ENCODE measurements at places on chromosomes 13 and 19.

GRCh38 chr13:102183509-102184182, 218.2 kb downstream of the FGF14 start:
- no peak for DNase-seq

DNA sequence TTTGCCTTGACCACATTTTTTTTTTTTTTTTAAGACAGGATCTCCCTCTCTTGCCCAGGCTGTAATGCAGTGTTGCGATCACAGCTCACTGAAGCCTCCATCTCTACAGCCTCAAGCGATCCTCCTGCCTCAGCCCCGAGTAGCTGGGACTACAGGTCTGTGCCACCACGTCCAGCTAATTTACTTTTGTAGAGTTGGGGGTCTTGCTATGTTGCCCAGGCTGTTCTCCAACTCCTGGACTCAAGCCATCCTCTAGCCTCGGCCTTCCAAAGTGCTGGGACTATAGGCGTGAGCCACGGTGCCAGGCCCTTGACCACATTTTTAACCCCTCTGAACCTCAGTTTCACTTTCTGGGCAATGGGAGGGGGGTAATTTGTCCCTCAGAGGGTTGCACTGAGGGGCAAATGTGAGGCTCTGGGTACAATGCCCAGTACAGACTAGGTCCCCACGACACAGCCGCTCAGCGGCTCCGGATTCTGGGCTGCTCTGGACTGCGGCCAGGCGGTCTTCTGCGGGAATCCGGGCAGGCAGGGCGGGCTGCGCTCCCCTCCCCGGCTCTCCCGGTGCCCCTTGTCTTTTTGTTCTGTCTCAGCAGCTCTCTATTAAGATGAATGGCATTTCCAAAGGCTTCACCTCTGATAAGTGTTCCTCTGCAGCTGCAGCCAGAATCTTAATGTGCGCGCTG, 3.8 kb upstream of the ALOX5AP start:
- no peak for DNase-seq

- no peak for DNase-seq
Measured at GRCh38 chr13:25415241-25415640, 43.5 kb downstream of the ATP8A2 start.

DNA sequence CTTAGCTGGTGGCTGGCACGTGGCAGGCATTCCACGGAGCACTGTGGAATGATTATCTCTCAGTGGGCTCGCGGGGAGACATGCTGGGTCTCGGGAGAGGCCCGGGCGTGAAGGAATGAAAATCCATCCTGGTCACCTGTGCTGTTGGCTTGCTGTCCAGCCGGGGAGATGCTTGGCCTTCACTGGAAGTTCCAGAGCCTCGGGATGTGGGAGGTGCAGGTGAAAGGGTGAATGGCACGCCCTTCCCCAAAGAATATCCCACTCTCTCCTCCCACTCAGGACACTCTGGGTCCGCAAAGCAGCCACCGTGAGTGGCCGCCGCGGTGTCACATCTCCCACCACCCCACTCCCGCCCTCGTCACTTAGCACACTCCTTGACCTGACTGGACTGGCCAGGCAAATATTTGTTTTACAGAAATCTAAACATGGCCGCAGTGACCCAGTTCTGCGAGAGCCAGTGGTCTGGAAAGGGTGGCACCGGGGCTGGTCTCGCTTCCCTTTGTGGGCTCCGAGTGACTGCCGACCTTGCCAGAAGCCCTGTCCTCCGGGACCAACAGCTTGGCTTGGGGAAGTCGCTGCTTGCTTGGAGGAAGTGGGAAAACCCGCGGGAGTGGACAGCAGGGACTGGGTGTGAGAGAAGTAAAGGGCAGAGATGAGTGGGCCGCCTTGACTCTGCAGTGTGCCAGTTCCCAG, 8.0 kb downstream of the DPP9 start:
- DNase-seq: no peak

DNA sequence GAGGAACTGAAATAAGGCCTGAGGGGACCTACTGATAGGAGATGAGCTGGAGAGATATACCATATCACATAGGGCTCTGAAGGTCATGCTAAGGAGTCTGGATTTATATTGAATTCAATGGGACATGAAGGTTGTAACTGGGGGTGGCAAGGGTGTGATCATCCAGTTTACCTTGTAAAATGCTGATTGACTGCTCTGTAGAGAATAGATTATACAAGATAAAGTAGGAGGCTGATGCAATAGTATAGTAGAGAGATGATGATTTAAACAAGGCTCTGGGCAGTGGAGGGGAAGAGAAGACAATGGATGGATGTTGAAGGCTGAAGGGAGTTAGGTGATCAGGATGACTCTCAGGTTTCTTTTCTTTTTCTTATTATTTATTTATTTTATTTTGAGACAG, 18.0 kb upstream of the PAN3 start:
- DNase-seq: no peak

- DNase-seq: no peak
Measured at GRCh38 chr13:99564386-99564785, 63.1 kb downstream of the TM9SF2 start.

GRCh38 chr13:77511552-77511951, 24.0 kb upstream of the SCEL start:
- no peak for DNase-seq

DNA sequence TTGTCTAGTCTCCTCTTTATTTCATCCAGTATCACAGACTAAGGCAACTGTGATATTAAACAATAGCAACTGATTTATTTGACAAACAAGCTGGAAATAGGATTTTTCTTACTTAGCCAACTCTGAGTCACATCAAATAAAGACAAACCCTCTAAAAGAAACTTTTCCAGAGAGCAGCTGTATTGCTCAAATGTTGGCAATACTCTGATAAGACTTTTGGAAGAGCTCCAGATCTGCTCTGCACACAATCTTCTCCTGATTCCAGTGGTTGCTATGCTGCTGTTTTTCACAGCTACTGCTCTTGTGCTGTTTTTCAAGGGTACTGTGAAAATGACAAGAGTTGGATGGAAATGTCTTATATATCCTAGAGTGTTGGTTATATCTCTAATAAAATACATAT, 1479.2 kb downstream of the SLITRK5 start:
- no peak for DNase-seq

DNA sequence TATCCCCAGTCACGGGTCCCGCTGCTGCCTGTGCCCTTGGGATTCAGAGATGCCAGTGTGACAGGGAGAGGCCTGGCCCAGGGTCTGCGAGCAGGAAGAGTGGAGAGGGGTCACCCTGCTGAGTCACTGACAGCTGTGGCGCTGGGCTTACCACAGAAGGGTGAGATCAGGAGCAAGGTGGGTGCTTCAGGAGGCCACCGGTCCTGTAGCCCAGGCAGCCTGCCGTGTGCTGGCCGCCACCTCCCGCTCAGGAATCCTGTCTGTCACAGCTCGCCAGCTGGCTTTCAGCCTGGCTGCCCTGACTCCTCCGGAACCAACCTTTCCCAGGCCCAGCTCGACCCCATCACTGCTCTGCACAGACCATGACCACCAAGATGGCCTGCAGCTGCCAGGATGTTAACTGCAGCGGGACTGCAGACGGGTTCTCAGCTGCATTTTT, 25.3 kb downstream of the NAXD start:
- DNase-seq: no peak

GRCh38 chr13:48556817-48557216, 23.9 kb upstream of the RCBTB2 start:
- DNase-seq: no peak

- no peak for DNase-seq
Measured at GRCh38 chr19:18778826-18779495, 12.1 kb downstream of the COMP start.

DNA sequence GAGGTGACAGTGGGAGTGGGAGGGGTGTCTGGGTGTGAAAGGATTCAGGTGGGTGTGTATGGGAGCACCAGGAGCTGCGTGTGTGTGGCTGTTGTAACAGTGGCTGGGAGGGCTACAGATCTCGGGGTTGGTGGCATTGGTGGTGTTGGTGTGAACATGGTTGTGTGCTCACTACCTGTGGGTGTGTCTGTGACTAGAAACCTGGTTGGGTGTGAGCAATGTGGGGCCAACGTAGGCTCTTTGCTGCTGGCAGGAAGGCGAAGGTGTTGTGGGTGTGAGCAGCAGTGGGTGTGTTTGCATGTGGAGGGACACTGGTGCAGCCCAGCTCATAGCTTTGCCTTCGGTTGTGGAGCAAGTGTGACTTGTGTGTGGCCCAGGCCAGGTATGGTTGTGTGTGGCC, 3.7 kb upstream of the NR2C2AP start:
- DNase-seq: no peak

- no peak for DNase-seq
Measured at GRCh38 chr13:103443604-103444003, 377.4 kb upstream of the SLC10A2 start.

DNA sequence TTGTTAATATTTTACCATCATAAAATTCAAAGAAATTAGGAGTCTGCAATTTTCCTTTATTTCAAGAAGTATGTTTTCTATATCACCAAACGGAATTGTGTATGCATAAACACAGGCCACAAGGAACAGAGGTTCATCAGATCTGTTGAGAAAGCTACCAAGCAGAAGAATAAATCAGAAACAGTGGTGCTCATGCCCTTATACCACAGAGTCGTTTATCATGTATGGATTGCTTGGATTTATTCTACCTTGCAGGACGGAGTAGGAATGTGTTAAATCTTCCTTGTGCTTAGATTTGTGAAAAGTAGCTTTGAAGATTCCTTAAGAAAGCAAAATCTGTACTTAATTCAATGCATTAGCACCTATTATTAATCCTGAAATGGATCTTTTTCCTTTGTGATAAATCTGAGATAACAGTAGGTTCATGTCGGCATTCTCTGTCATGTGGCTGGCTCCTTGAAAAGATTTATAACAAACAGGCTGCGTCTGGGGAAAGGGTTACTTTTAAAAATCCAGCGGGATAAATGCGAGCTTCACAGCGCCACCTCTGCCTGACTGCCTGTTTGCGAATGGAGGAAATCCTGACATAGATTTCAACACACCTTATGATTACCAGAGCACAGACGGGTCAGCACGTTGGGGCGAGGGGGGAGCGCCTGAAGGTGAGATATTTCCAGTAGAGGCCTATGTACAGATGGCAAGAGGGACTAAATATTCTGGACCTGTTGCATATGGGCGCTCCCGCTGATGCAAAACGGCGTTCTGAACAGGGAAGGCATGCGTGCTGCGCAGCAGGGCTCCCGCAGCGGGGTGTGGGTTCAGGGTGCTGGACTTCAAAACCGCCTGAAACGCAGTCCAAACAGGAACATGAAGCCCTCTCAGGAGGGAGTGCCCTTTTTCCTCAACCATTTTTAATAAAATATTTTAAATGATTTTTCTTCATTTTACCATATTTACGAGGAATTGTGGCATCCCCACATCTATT, 445.5 kb upstream of the SGCG start:
- DNase-seq: no peak

DNA sequence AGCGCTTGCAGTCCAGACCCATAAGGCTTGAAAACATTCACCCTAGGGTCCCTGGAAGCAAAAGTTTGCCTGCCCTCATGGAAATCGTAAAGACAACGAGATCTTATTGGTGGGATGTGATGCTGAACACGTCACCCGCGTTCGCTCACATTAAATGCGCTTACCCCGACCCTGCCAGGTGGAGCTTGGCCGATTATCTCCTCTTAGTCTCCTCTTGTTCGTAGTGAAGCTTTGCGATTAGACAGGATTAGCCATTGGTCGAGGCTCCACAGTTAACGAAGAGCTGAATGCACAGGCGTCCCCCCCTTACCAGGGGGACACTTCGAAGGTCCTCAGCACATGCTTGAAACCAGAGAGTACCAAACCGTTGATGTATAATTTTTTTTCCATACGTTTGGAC, 16.0 kb upstream of the KDM4B start:
- no peak for DNase-seq

DNA sequence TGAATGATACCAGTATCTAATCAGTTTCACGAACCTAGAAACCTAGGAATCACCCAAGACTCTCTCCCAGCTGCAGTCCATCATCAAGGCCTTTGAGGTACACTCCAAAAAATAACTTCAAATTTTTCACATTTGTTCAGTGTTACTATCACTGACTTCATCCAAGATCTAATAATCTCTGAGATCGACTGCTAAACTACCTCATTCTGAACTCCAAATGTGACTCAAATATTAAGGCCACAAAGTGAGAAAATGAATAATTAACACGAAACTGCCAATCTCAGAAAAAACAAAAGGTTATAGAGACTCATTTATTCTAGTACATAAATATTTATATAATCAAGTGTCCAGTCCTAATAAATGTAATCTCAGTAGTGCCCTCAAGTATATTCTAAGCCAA, 430.3 kb upstream of the ATXN8OS start:
- DNase-seq: no peak

- peak; percentile 41 for DNase-seq
Measured at GRCh38 chr19:932648-933552, 7.1 kb downstream of the ARID3A start.

DNA sequence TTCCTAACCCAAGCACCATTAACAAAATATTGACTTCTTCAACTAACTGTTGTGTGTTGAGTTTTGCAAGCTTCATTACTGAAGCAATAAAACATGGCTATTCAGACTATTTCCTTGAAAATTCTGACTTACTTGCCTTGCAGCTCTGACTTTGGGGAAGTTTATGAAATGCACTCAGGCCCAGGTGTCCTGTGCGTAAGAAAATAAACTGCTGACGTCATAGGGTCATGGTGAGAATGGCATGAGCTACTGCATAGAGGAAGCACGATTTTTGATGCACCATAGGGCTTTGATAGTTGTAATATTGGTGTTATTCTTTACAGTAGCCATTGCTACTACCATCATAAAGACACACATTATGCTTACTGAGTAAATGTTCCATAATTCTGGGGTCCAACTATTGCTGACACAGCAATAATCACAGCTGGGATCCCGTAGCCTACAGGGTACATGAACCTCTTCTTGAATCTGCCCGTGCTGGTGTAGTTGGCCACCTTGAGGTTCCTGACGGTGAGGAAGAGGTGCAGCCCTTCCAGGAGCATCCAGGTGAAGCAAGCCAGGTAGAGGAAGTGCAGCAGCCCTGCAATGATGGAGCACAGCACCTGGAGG, 57.9 kb downstream of the MBD3L2B start:
- DNase-seq: no peak
